ENCODE measurements at places on chromosomes 1 and 21.

DNA sequence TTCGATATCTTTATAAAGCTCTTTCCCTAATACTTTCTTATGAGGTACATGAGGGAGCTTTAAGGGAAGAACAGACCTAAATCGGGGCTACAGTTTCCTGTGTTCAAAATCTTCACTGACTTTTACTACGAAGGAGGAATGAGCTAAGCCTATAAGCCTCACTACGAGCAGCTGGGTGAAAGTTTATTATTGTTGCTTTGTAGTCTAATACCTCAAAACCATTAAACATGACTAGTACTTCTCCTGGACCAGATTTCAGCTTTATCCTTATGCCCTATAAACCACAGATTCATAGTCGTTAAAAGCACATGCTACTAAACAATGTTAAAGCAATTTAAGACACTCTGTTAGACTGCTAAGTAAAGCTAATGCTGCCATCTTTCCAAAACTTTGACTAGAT is 30.2 kb downstream of the NDC1 start:
- peak; percentile 21 for DNase-seq

DNA sequence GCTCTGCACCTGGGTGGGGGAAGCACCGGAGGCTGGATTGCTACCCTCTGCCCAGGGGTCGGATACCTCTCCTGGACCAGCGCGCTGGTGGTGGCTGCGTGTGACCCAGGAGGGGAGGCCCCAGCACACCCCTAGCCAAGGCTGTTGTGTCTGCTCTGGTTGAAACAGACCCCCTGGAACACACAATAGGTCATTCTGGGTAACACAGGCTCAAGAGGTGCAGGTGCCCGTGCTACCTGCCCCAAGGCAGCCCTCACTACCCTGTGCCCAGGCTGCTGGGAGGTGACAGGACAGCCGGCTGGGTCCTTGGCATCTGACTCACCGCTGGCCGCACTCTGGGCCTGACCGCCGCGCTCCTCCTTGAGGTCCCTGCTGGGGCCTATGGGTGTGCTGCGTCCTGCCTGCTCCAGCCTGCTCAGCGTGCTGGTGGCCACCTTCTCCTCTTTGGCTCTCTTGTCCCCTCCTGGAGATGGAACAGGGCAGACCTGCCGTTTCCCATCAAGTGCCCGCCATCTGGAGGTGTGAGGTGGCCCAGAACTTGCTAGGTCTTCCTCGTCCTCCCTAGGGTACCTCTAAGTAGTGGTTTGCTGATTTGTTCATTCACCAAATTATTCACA is 30.0 kb downstream of the ZBTB17 start:
- no peak for DNase-seq

DNA sequence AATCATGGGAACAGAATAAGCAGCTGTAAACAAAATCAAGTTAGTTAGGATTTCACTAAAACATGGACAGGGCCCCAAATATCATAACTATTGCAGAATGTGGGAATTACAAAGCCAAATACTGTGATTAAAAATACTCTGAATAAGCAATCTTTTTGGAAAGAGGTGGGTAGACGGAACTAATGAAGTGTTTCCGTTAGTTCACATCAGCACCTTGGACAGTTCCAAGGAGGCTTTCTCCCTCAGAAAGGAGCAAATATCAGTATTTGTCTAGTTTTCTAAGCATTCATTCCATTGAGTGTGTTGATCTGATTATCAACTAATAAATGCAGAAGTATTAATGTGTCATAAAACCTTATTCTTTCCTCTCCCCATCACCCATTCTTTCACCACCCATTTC is 97.4 kb downstream of the FAM78B start:
- peak; percentile 8 for DNase-seq

GRCh38 chr1:223035724-223036478 is 107.1 kb downstream of the TLR5 start:
- DNase-seq, result no peak

- peak; percentile 83 for DNase-seq
Measured at GRCh38 chr1:222392556-222392955, 155.3 kb downstream of the HHIPL2 start.

DNA sequence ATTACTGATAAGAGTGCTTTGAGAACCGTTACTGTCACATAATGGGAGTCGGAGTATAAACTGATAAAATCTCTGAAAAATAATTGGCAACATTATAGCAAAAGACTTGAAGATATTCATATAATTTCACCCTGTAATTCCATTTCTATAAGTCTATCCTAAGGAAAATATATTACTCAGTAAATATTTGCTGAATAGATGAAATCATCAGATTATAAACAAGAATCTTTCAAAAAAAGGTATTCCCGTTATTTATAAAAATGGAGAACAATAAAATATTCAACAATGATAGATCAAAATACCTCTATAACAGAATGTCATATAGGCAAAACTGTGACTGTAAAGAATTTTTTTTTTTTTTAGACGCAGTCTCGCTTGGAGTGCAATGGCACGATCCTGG is 42.4 kb upstream of the PTCH2 start:
- DNase-seq, result no peak

- peak; percentile 18 for DNase-seq
Measured at GRCh38 chr1:47827109-47827508, 170.1 kb downstream of the TRABD2B start.

GRCh38 chr1:20224546-20224945 is 38.2 kb upstream of the PLA2G2C start:
- no peak for DNase-seq

- peak; percentile 46 for DNase-seq
Measured at GRCh38 chr1:25556791-25557476, 13.5 kb downstream of the LDLRAP1 start.

DNA sequence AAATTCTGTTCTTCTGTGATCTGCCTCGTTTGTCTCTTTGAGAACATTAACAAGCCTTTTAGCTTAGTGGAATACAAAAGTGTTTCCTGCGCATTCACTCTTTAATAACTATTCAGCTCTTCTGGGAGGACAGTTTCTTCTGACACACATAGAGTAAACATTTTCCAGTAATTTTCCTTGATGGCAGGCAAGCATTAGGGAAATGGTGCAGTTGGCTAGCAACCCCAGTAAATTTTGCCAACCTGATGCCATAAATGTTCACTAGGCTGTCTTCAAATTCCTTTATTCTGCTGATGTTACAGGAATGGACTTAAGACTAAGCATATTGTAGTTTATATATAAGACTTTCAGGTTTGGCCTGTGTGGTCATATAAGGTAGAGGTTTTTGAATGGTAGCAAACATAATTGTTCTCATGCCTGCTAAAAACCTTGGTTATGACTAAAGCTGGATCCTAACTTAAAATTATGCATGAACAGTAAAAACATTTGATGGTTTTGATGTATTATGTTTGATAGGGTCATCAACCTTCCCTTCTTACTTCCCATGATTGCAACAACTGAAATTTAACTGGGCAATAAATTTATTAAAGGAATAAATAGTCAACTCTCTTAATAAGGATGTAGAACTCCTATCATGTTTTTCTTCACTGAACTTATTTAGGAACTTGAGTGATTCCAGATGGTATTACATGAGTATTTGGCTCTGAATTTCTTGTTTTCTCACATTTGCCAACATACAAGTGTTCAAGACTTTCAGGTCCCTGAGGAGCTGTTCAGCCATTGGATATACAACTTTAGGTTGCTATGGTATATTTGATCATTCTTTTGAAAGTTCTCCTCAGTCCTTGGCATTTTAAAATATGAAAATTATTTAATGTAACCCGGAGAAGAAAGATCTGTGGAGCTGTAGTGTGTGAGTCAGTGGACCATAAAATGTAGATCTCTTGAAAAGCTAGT is 223.4 kb downstream of the FMN2 start:
- DNase-seq, result peak; percentile 76

- DNase-seq, result no peak
Measured at GRCh38 chr1:29880556-29880955, 644.2 kb downstream of the PTPRU start.

GRCh38 chr1:215377746-215378145 is 189.4 kb upstream of the KCTD3 start:
- DNase-seq, result peak; percentile 62

GRCh38 chr21:43347461-43348169 is 79.3 kb downstream of the SIK1 start:
- peak; percentile 62 for DNase-seq

- no peak for DNase-seq
Measured at GRCh38 chr1:27473755-27474154, 16.2 kb downstream of the WASF2 start.

DNA sequence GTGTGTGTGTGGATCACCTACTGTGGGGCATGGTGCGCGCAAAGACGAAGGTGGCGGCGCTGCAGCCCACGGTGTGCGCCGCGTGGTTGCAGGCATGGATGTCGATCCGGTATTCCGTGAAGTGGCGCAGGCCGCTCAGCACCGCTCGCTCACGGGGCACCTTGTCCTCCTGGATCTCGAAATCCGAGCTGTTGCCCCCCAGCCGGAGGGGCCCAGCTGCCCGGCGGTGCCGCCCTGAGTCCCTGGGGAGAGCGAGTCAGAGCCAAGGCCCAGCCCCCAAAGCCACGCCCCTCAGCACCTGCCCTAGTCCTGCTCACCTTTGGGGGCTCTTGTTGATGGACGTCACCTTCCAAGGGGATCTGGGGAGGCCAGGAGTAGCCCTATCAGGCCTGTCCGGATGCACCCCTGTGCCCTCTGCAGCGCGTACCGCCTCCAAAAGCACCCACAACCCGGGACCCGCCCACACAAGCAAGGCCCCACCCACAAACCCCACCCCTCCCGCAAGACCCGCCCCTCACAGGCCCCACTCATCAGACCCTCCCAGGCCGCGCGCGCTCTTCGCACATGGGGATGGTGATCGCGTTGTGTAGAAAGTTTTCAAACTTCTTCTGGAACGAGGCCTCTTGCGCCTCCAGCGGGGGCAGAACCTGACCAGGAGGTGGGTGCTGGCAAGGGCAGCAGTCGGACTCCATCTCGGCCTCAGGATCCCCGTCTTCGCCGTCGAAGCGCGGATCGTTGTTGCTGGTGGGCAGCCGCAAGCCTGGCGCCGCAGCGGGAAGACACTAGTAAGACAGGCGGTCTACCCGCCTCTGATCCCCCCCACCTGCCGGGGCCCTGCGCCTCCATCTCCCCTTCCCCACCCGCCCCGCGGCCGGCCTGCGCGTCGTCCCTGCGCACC is 13.6 kb downstream of the INSRR start:
- no peak for DNase-seq

GRCh38 chr1:94284476-94284875 is 47.1 kb upstream of the ARHGAP29 start:
- DNase-seq, result no peak
